NCI-H524 (cell line): ENCODE measurements at places on chromosomes 4 and X.

DNA sequence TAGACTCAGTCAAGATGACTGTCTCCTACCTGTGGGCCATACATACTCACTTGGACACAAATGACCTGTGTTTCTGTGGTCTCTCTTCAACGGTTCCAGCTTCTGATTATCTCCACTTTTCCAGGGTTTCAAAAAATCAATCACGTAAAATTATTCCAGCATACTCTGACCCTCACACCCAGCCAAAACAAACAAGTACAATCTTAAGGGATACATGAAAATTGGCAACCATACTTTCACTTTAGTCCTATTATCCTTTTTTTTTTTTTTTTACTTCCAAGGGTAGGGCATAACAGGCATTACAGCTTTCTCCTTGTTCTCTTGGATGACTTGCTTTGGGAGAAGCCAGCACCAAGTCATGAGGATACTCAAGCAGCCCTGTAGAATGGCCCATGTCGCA lies 225.8 kb upstream of the GALNT7 start:
- DNase-seq, result no peak

DNA sequence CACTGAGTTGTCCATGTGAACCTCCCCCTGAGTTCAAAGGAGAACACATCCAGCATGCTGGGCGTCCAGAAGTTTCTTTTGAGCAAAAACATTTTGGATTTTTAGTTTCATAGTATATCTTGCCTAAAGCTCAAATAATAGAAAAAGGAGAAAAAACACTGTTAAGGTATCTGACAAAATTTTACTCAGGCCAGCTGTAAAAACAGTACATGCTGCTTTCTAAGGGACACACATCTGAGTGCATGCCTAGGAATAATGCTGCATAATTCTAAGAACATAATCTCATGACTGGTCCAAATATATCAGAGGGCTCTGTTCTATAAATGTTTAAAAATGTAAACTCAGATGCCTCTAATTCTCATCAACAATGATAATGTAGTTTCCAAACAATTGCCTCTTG lies 561.3 kb upstream of the INTU start:
- no peak for DNase-seq

GRCh38 chr4:168755598-168756477 lies 254.2 kb downstream of the CBR4 start:
- no peak for DNase-seq

GRCh38 chrX:97968376-97969163 lies 1084.9 kb downstream of the RPA4 start:
- DNase-seq, result no peak

- DNase-seq, result no peak
Observed at GRCh38 chrX:138931212-138931611, 219.7 kb upstream of the FGF13 start.

- DNase-seq, result no peak
Observed at GRCh38 chrX:103157496-103158316, 57.2 kb upstream of the BEX4 start.

GRCh38 chrX:103565752-103566151 lies 19.6 kb upstream of the TCEAL4 start:
- no peak for DNase-seq

DNA sequence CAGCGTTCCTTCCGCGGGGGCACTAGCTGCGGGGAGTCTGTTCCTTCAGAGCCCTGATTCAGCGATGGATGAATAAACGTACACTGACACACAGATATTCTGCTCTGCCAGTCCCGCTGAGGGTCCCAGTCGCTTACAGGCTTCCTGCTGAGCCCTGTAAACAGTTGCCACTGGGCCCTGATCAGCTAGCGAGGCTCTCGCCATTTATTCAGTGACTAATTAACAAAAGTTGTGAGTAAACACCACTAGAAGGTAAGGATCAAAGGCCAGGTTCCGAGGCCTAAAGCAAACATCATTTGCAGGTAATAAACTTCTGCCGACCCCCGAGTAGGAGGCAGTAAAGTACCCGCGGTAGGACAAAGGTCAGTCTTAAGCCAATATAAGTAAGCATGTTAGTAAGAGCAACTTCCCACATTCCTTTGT lies 442.6 kb upstream of the GALNT7 start:
- DNase-seq, result no peak

GRCh38 chrX:13955095-13955647 lies 74.5 kb downstream of the GEMIN8 start:
- DNase-seq, result peak; percentile 64

GRCh38 chr4:99918656-99919055 lies 24.4 kb upstream of the LAMTOR3 start:
- no peak for DNase-seq

DNA sequence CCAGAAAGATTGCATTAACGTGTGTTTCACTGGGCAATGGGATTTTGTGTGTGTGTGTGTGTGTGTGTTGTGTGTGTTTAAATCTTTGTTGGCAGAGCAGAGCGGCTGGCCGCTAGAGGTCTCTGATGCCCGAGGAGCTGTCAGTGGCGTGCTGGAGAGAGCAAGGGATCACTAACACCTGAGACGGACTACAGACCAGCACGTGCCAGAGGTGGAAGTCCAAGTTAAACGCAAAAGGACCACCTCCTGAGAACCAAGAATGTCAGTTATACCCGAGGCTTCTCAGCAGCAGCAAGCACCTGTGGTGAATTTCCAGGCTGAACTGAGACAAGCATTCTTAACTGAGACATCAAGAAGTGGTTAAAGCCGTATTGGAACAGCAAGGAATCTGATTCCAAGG lies 9.0 kb upstream of the SLC25A14 start:
- DNase-seq, result peak; percentile 24

- no peak for DNase-seq
Observed at GRCh38 chr4:147059064-147059731, 113.5 kb upstream of the TTC29 start.

- DNase-seq, result no peak
Observed at GRCh38 chr4:77332696-77333270, 175.8 kb downstream of the CCNG2 start.
